Osteoblast (primary cell): ENCODE measurements at places on chromosomes 7 and 10.
A peak's percentile ranks its signal among the peaks of the same experiment; 100 is the strongest.

- no peaks in the 10 kb centered on the region for H3K27me3 ChIP-seq
- H3K36me3 ChIP-seq = no peaks in the 10 kb centered on the region
- DNase-seq = peak; percentile 6
- no peak overlapping the region for H3K27ac ChIP-seq
- H3K4me1 ChIP-seq = peaks cover 8% of the 10 kb centered on the region
These were observed 26.9 kb downstream of the NYAP1 start for GRCh38 chr7:100510437-100511239.

DNA sequence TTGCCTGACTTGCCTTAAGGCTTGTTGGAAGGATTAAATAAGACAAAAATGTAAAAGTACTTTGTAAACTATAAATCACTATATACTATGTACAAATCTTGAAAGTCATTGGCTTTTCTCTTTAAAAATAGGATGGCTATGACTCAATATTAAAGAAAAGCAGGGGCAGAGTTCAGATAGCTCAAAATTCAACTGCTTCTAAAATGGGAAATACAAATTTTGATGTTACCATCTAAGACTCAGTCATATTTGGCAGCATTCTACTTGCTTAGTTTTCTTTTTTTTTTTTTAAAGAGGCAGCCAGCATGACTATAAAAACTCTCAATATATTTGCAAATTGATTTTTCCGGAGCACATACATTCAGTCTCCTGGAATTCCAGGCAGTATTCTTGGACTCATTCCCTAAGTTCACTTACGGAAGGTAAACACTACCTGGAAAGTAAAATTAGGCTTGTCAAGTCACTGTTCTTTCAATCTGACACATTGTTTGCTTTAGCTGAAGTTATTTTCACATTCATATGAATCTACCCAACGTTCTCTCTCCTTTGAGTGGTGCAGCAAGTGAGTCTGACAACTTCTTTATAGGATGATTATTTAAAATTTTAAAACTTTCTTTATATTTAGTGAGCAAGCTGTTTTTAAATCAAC is 133.8 kb upstream of the CCDC6 start:
- DNase-seq = no peak
- peaks cover 11% of the 10 kb centered on the region for H3K4me1 ChIP-seq
- no peaks in the 10 kb centered on the region for H3K36me3 ChIP-seq
- H3K4me3 ChIP-seq = no peak overlapping the region

GRCh38 chr7:77430927-77431326 is 14.8 kb upstream of the GSAP start:
- H3K27me3 ChIP-seq = no peaks in the 10 kb centered on the region
- H3K4me1 ChIP-seq = peaks cover 40% of the 10 kb centered on the region
- H3K4me3 ChIP-seq = no peak overlapping the region
- no peak overlapping the region for H3K27ac ChIP-seq

GRCh38 chr7:94003446-94004023 is 620 bp downstream of the BET1 start:
- H3K4me1 ChIP-seq = peaks cover 23% of the 10 kb centered on the region
- peak overlapping the region; percentile 97 for H3K4me3 ChIP-seq
- H3K27me3 ChIP-seq = no peaks in the 10 kb centered on the region

DNA sequence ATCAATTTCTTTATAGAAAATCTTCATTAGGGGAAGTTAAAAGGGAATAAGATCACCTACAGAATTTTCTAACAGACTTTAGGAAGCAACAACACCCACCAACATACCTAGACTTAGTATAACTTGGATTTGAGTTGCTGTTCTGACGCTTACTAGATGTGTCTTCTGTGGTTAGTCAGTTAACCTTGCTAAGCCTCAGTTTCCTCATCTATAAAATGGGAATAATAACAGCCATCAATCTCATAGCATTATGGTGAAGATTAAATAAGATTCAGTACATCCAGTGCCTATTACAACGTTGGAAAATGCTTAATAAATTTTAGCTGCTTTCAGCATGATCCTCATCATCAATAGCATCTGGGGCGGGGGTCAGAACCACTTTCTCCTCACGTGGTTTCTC is 106.2 kb downstream of the SORBS1 start:
- no peaks in the 10 kb centered on the region for H3K27me3 ChIP-seq
- no peak overlapping the region for H3K27ac ChIP-seq
- no peak overlapping the region for H3K4me3 ChIP-seq
- no peaks in the 10 kb centered on the region for H3K36me3 ChIP-seq
- no peaks in the 10 kb centered on the region for H3K4me1 ChIP-seq

GRCh38 chr10:90314718-90315117 is 543.1 kb downstream of the HTR7 start:
- peaks cover 24% of the 10 kb centered on the region for H3K4me1 ChIP-seq
- H3K27ac ChIP-seq = no peak overlapping the region
- H3K4me3 ChIP-seq = no peak overlapping the region
- no peaks in the 10 kb centered on the region for H3K27me3 ChIP-seq
- no peak for DNase-seq

DNA sequence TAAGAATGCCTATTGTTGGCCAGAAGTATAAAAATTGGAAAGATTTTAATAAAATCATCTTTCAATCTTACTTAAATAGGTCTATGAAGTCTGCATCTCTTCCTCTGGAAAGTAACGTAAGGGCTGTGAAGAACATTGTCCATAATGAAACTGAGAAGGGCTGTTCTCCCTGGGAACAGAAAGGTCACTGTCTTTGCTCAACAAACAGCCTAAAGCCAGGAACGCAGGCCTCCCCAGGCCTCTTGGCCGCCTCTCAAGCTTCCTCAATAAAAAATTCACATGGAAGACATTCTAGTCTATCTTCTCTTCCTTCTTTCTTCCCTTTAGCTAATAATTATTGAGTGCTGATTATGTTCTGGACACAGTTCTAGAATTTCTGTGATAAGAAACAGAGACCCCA is 9.1 kb upstream of the IDI2 start:
- peak; percentile 32 for DNase-seq
- peaks cover under 1% of the 10 kb centered on the region for H3K36me3 ChIP-seq
- H3K27me3 ChIP-seq = no peaks in the 10 kb centered on the region
- no peaks in the 10 kb centered on the region for H3K4me1 ChIP-seq
- H3K27ac ChIP-seq = no peak overlapping the region
- H3K4me3 ChIP-seq = no peak overlapping the region

DNA sequence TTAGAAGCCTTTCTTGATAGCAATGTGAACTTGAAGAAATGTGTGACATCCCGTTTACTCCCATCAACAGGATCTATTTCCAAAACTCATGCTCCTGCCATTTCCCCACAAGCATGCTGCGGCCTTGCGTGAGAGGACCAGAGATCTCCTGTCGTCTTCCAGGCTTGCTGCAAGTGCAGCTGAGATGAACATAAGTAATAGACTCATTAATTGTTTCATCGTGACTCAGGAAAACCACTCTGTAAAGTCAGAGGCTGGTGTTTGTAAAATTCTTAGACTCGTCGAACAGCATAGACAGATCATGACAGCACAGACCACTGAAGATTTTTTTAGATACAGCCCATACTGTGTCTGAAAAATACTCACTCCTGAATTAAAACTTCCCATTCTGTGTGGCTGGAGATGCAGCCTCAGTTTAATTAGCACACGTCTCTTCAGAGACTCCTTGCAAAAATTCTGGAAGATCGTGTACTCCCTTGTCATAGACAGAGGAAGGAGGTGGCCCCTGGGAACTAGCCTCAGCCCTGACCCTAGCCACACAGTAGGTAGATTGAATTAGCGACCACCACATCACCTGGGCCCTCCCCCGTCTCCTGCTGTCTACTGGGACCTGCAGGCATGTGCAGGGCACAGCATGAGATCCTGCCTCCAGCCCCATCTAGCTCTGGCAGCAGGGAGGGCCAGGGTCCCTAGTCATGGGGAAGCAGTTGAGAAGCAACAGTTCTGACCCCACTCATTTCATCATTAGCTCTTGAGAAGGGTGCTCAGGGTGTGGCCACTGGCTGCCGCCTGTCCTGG is 226.0 kb downstream of the CELF2 start:
- H3K27ac ChIP-seq = no peak overlapping the region
- H3K4me1 ChIP-seq = no peaks in the 10 kb centered on the region
- no peaks in the 10 kb centered on the region for H3K27me3 ChIP-seq
- no peak for DNase-seq
- no peak overlapping the region for H3K4me3 ChIP-seq

- peak overlapping the region; percentile 41 for H3K27ac ChIP-seq
- H3K4me3 ChIP-seq = peak overlapping the region; percentile 97
- peaks cover 15% of the 10 kb centered on the region for H3K4me1 ChIP-seq
These were observed 386 bp downstream of the ABHD11 start for GRCh38 chr7:73738220-73738611.

GRCh38 chr7:77254429-77254828 is 54.8 kb upstream of the FGL2 start:
- H3K4me3 ChIP-seq = no peak overlapping the region
- no peaks in the 10 kb centered on the region for H3K36me3 ChIP-seq
- DNase-seq = no peak
- H3K4me1 ChIP-seq = no peaks in the 10 kb centered on the region
- H3K27ac ChIP-seq = no peak overlapping the region

GRCh38 chr10:114329634-114330365 is 74.5 kb downstream of the AFAP1L2 start:
- no peaks in the 10 kb centered on the region for H3K36me3 ChIP-seq
- no peak for DNase-seq
- no peak overlapping the region for H3K4me3 ChIP-seq
- no peak overlapping the region for H3K27ac ChIP-seq
- H3K27me3 ChIP-seq = peaks cover 2% of the 10 kb centered on the region

DNA sequence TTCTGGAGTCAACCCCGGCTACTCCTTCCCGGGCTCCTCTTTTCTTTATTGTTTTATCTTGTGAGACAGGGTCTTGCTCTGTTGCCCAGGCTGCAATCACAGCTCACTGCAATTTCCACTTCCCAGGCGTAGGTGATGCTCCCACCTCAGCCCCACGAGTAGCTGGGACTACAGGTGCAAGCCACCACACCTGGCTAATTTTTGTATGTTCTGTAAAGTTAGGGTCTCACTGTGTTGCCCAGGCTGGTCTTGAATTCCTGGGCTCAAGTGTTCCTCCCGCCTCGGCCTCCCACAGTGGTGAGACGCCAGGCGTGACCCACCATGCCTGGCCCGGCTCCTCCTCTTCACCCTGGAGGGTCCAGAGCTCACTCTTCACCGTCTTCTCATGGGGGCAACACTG is 15.3 kb upstream of the PDGFA start:
- H3K27ac ChIP-seq = no peak overlapping the region
- no peak overlapping the region for H3K4me3 ChIP-seq
- H3K27me3 ChIP-seq = peaks cover 12% of the 10 kb centered on the region
- H3K4me1 ChIP-seq = peaks cover 18% of the 10 kb centered on the region
- no peaks in the 10 kb centered on the region for H3K36me3 ChIP-seq
- no peak for DNase-seq

GRCh38 chr7:93620057-93620456 is 45.5 kb upstream of the CALCR start:
- no peak for DNase-seq
- H3K27ac ChIP-seq = no peak overlapping the region
- H3K36me3 ChIP-seq = no peaks in the 10 kb centered on the region
- H3K4me1 ChIP-seq = no peaks in the 10 kb centered on the region
- H3K27me3 ChIP-seq = no peaks in the 10 kb centered on the region
- no peak overlapping the region for H3K4me3 ChIP-seq

- peaks cover 37% of the 10 kb centered on the region for H3K36me3 ChIP-seq
- no peaks in the 10 kb centered on the region for H3K27me3 ChIP-seq
- no peak for DNase-seq
- no peaks in the 10 kb centered on the region for H3K4me1 ChIP-seq
These were observed 49.6 kb downstream of the SHH start for GRCh38 chr7:155762655-155763054.

GRCh38 chr7:130446259-130446658 is 5.4 kb upstream of the CEP41 start:
- H3K4me3 ChIP-seq = no peak overlapping the region
- no peak overlapping the region for H3K27ac ChIP-seq
- DNase-seq = no peak
- no peaks in the 10 kb centered on the region for H3K27me3 ChIP-seq
- H3K4me1 ChIP-seq = peaks cover 11% of the 10 kb centered on the region
- no peaks in the 10 kb centered on the region for H3K36me3 ChIP-seq

- H3K4me1 ChIP-seq = no peaks in the 10 kb centered on the region
- no peak for DNase-seq
These were observed 189.7 kb upstream of the ADCY1 start for GRCh38 chr7:45384499-45384898.

DNA sequence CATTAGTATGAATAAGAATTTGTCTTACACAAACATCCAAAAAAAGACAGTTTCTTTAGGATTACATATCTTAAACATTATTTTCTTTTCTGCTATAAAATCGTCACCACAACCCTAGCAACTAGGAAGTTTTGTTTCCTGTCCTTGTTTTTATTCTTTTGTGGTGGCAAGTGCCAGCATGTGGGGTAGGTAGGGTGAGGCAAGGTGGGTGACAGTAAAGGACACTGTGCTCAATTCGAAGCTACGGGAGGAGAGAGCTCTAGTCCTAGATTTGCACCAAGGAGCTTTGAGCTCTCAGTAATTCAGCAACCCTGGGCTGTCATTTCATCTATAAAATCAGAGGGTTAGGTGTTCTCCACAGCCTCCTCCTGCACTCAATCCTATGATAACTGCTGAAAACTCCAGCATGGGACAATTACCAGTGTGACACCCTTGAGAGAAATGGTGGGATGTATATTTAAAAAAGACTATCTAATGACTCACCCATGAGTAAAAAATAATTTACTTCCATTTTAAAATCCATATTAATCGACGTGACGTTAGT is 187.1 kb downstream of the FAM107B start:
- H3K27ac ChIP-seq = peak overlapping the region; percentile 93
- no peaks in the 10 kb centered on the region for H3K27me3 ChIP-seq
- H3K4me1 ChIP-seq = peaks cover 16% of the 10 kb centered on the region
- no peaks in the 10 kb centered on the region for H3K36me3 ChIP-seq
- no peak for DNase-seq

DNA sequence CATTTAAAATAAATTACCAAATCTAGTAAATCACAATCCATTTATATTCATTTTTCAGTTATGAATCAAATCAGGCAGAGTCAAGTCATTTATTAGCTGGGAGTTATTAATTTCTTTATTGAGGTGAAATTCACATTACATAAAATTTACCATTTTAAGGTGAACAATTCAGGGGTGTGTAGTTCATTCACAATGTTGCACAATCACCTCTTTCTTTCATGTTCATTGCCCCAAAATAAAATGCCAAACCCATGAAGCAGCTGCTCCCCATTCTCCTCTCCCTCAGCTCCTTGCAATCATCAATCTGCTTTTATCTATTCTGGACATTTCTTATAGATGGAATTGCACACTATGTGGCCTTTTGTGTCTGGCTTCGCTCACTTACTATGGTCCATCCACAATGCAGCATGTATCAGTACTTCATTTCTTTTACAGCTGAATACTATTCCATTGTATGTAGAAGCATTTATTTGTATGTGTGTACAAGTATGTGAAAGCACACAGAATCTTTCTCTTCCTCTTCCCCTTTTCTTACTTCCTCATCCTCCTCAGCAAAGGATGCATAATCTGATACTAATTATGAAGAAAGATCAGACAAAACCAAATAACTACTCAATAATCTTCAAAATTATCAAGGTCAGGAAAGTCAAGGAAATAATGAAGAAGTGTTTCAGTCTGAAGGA is 60.6 kb downstream of the LMBR1 start:
- H3K4me3 ChIP-seq = no peak overlapping the region
- H3K4me1 ChIP-seq = no peaks in the 10 kb centered on the region
- no peak for DNase-seq
- no peaks in the 10 kb centered on the region for H3K27me3 ChIP-seq

GRCh38 chr10:86311906-86312305 is 54.7 kb downstream of the GRID1 start:
- H3K36me3 ChIP-seq = no peaks in the 10 kb centered on the region
- H3K27me3 ChIP-seq = no peaks in the 10 kb centered on the region
- no peak overlapping the region for H3K27ac ChIP-seq
- H3K4me1 ChIP-seq = no peaks in the 10 kb centered on the region
- DNase-seq = no peak
